Activated CD8-positive, alpha-beta memory T cell treated with anti-CD3 and anti-CD28 coated beads for 4 hours (primary cell): ENCODE measurements at places on chromosomes 16 and 17.

DNA sequence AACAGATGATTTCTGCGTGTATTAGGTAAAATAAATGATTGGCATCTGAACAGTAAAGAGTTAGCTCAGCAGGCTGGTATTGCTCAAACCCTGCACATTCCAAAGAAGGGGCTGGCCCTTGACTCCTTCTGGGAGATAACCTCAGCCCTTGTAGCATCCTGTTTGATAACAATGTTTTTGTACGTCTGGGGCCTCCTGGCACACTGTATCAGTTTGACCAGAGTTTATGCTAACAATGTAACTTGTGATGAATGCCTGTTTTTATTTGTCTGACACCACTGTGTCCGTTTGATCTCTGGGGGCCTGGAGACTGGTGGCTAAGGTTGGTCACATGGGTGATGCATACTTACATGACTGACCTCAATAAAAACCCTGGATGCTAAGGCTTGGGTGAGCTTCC lies 43.8 kb upstream of the NDRG4 start:
- no peak for DNase-seq

- no peak for DNase-seq
Measured at GRCh38 chr17:82848022-82848592, 8.3 kb upstream of the ZNF750 start.

DNA sequence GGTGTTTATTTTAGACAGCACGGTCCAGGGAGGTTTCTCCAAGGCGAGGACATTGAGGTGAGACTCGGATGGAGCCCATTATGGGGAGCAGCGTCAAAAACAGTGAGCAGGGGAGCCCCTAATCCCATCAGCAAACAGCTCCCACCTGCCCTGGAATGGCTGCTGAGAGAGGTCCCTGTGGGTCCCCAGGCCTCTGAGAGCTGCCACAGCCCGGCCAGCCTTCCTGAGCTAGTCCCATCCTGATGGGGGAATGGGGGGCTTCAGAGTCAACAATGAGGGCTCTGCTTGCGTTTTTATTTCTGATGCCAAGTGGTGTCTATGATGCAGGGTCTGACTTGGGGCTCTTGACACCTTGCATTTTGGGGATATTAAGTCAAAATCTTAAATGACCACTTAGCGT lies 128.4 kb downstream of the GSG1L start:
- DNase-seq = no peak

- DNase-seq = no peak
Measured at GRCh38 chr17:65022137-65022536, 34.4 kb downstream of the GNA13 start.
